ENCODE measurements at places on chromosomes 16 and 17.

DNA sequence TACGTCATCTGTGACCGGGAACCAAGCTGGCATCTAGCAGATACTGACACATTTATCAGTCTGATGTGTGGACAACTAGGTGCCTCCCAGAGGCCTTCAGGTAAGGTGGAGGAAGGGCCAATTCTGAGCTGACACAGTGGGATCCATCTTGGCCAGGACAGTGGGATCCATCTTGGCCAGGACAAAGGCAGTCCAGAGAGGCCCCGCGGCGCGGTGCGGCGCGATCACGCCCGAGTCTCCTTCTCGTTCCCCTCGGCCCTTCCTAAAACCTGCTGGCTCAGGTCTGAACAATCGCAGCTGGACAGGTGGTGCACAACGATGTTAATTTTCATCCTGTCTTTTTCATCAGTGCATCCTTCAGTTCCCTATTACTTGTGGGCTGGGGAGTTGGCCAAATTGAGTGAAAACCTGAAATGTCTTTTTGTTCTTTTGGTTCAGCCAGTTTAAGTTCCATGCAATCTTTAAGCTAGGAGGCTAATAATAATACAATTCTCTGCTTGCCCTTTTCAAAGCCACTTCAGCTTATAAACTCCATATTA, 486 bp upstream of the WSB1 start:
- no peak for DNase-seq

GRCh38 chr17:514584-514983, 162.0 kb upstream of the RPH3AL start:
- DNase-seq: no peak

DNA sequence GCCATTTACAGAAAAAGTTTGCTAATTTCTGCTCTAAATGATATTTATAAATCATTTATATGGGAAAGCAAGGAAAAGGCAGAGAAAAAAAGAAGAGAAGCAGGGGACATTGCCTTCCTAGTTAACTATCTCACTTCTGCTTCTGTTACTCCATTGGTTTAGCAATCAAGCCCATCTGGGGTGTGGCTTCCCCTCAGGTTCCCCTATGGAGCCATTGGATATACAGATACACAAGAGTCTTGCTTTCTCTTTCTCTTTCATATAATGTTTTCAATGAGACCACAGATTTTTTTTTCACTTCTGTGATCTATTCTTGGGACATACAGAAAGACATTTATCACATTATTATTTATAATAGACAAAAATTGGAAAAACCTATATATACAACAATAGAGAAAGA, 105.6 kb upstream of the TOM1L1 start:
- no peak for DNase-seq

DNA sequence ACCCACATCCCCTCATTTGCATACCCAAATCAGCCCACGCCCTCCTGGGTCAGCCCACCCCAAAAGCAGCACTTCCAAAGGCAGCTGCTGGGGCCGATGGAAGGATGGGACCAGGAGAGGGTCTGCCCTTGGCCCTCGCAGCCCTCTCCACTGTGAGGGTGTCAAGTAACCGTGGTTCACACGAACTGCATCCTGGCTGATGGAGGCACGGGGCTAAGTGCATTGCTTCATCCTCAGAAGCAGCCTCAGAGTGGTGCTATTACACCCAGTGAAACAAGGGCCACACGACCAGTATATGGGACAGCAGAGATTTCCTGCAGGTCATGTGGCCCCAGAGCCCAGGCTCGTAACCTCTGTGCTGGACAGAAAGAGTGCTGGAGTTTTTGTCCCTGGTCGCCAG, 13.2 kb upstream of the ATP2A3 start:
- DNase-seq: no peak

DNA sequence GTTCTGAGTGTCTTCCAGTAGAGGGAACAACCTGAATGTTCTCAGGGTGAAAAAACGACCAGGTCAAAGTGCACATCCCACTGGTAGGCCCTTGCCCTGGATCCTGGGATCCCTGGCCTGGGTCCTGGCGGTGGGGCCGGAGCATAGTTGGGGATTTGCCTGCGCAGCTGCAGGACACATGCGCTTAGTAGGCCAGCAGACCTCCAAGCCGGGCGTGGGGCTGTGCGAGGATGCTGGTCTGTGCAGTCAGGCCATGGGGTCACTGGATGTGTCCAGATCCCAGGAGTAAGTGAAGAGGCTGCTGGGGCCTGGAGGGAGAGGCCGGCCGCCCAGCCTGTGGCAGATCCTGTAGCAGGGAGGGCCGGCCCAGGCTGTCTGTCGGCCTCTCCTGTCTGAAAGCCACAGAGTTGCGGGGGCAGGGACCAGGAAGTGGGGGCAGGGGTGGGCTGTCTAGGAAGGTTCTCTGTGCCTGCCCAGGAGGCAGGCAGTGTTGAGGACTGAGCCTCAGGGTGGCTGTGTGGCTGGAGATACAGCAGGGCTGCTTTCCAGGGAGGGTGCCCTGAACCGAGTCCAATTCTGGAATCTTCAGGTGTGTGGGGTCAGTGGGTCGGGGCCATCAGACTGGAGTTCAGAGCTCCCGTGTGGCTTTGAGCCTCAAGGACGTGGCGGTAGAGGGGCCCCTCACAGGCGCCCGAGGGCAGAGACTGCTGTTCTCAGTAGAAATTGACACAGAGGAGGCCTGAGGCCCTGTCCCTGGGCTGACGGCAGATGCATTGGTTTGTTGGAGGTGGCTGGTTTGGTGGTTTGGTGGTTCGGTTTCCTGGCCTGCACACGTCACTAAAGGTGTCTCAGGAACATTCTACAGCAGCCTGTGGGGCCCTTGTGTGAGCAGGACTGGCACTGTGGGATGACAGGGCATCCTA, 17.2 kb upstream of the NUDT16L1 start:
- DNase-seq: no peak

GRCh38 chr16:61858988-61859387, 177.2 kb downstream of the CDH8 start:
- DNase-seq: no peak

DNA sequence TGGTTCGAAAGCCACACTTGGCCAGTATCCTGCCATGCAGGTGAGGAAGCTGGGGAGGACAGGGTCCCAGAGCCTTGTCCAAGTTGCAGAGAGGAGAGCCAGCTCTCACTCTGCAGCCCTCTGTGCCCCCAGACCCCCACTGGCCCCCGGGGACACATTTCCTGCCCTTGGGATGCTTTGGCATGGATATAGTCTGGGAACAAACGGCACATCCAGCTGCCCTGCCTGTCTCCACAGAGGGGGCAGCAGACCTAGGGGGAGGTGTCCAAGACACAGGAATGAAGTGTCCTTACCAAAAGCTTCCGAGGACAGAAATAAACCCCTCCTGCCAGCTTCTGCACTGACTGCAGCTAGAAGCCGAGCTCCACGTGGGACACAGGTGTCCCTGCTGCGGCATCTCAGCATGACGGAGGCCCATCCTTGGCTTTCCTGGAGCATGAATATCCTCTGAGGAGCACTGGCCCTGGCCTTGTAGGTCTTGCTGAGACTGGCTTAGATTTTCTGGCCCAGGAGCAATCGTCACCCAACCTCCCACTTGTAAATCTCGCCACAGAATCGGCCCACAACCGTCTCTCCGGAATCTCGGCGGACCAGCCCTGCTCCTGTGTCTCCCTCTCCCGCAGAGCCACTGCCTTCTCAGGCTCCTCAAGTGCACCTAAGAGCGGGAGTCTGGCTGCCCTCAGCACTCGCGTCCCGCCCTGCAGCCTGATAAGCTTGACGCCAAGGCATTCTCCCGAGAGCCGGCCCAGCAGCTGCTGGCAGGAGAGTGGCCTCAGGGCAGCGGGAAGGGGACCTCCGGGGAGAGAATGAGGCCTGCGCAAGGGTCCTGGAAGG, 1.1 kb upstream of the CAPN15 start:
- no peak for DNase-seq

DNA sequence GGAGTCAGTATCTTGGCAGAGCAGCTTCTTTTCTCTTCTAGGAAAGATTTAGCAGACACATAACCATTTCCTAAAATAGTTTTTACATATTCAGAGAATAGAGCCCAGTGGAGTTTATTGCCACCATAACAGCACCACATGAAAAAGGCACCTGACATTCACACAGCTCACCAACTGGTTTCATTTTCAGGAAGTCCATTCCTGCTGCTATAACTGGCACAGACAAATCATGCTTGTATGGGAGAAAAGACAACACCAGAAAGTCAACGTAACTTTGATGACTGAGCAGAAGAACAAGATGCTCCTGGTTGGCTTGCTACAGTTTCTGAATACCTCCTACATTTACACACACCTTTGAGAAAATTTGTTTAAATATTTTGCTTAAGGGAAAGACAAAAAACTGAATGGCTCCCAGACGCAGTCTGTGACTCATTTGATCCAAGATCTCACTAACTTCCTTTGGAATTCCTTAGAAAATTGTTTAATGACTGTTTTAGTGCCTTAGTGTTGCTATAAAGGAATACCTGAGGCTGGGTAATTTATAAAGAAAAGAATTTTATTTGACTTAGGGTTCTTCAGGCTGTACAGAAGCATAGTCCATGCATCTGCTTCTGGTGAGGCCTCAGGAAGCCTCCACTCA, 1380.6 kb downstream of the CDH8 start:
- DNase-seq: no peak

DNA sequence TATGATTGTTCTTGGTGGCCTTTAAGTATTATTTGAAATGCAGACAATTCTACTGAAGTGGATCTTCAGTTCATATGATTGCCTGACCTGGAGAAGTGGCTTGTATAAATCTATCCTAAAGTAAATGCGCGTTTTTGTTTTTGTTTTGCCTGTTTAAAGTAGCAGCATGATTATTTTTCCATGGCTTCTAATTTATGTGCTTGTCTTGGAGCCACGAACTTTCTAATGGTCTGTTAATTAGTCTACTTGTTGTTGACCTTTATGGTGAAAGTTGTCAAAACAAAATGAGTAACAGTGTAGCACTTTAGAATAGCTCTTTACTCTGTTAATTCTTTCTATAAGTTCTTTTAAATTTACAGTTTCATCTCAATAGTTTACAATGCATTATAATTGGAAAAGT, 1.7 kb downstream of the PRKAR1A start:
- no peak for DNase-seq

DNA sequence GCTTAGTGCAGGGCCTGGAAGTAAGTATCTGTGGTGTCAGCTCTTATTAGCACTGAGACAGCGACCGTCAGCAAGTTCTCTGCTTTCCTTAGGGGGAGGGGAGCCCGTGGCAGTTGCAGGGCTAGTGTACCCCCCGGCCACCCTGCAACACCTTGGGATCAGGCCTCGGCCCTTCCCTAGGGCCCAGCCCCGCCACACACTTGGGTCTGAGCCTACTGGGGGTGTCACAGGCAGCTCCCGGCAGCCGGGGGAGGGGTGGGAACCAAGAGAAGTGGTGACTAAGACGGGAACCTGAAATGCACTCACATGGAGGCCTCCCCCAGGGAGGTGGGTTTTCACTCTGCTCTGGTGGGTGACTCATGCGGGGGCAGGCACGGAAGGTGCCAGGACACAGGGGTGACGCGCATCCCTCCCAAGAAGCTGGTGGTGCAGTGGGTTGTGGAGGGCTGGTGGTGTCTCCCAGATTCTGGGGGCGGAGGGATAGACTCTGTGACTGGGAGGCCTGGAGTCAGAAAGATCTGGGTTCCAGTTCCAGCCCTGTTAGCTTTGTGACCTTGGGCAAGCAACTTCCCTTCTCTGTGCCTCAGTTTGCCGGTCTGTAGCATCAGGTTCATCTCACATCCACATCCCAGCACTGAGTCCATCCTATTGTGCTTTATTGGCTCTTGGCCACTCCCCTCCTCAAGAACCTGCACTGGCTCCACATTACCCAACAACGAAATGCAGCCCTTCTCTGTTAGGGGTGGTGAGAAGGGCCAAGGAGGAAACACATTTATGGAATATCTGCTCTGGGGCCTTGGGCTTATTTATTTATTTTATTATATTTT, 44.5 kb downstream of the LAT start:
- DNase-seq: peak; percentile 74

DNA sequence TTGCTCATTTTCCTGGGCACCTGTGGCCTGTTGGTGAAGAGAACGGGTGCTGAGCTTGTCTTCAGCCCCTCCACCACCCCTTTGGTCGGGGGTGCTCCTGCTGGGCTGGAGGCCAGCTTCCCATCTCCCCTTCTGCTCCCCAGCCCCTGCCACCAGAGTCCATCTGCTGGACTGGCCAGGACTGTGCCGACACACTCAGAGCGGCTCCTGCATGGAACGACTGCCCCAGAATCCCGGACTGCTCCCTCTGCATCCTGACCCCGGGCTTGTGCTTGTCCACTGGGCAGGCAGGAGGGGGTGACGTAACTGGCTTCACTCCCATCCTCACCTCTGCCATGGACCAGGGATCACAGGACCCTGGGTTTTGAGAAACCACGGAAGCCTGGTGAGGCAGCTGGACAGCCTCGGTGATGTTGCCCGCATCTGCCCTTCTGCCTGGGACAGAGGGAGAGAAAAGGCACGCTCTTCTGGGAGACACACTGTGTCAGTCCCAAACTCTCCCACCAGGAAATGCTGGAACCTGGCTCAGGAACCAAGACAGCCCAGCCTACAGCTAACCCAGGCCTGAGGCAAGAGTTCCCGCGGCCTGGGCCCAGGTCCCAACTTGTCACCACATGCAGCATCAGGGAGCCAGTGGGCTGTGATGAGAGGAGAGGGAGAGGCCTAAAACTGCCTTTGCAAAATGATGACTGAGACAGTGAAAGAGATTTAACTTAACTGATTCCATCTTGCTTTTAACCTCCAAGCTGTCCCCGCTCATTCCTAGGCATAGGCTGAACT, 16.1 kb upstream of the GSDMA start:
- no peak for DNase-seq

DNA sequence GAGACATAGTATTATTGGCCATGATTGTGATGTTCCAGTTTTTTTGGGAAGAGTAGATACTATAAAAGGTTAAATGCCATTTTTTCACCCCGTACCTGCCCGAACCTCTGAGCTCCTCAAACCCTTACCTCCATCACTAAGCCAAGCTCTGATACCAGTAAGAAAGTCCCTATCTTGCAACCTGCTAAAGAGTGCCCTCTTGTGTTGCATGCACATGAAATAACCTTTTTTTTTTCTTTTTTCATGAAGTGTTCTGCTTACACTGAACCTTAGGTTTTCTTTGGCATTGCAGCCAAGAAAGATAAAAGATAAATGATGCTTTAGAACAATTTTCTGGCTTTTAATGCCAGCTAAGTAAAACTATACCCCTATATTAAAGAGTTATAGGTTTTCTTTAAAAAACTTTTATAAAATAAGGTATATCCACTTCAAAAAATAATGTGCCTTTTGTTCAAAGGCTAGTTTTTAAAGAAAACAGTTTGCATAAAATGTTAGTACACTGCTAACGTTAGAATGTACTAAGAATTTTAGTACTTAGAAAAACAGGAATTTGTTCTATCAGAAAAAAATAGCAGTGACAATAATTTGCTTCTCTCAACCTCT, 295.3 kb upstream of the PMFBP1 start:
- DNase-seq: no peak

- no peak for DNase-seq
Observed at GRCh38 chr17:72747501-72747900, 345.0 kb downstream of the SLC39A11 start.

GRCh38 chr16:58661199-58661830, 23.3 kb downstream of the SLC38A7 start:
- DNase-seq: no peak

GRCh38 chr17:3889325-3890012, 3.4 kb downstream of the CAMKK1 start:
- DNase-seq: no peak
